ENCODE measurements at places on chromosomes 7 and 10. TPM values are rescaled to one million over a fixed set of nuclear protein-coding genes. Genes with fewer than 3 reads are reported as not detected.

Gene CROT
- total RNA-seq = 35.2 TPM

Gene AASS
- 25.1 TPM for total RNA-seq

GRCh38 chr10:133467286-133467911 lies 13.7 kb downstream of the SCART1 start:
- DNase-seq = no peak

GRCh38 chr7:981793-982510 lies 1.0 kb upstream of the CYP2W1 start:
- DNase-seq = no peak

Gene MYPN
- not detected for total RNA-seq

DNA sequence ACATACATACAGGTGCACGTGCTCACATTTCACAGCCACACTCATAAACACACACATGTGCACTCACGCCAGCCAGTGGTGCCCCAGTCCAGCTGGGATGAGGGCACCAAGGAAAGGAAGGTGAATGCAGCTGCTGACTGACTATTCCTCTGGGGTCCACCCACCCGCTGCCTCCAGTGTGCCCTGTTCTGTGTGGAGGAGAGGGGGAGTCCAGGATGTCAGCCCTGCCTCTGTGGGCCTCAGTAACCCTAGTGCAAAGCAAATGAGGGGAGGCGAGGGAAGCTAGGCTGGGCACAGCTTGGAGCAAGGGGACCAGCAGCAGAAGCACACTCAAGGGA lies 57.6 kb downstream of the YKT6 start:
- DNase-seq = no peak
